ENCODE measurements at places on chromosomes 1 and 21.

DNA sequence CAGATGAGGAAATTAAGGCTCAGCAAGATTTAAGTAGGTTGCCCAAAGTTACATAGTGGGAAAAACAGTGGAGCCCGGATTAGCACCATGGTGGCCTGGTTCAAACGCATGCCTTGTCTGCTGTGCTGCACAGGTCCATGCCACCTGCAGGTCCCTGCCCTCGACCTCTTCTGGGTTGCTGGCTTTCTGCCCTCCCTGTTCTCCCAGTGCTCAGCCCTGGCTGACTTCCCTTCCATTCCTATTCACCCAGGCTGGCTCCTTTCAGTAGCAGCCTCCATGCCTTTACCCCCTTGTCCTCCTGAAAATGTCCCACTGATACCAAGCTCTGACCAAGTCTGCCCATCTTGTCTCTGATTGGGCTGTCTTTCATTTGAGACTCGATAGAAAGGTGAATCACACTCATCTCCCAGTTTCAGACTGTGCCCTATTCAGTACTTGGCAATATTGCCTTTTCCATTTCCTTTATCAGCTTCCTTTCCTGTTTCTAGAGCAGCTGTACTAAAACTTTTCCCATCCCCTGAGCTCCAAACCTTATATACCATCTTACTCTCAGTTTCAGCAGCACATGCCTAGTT lies 75.8 kb downstream of the ST3GAL3 start:
- DNase-seq = no peak

- DNase-seq = no peak
Observed at GRCh38 chr1:44406737-44407429, 1.8 kb downstream of the RNF220 start.

- peak; percentile 40 for DNase-seq
Observed at GRCh38 chr1:28028873-28029654, 59.3 kb downstream of the EYA3 start.

- DNase-seq = no peak
Observed at GRCh38 chr1:8285103-8285502, 32.8 kb upstream of the SLC45A1 start.

- no peak for DNase-seq
Observed at GRCh38 chr1:243503155-243503554, 247.3 kb downstream of the SDCCAG8 start.

GRCh38 chr21:21730512-21730911 lies 732.3 kb downstream of the NCAM2 start:
- peak; percentile 47 for DNase-seq

GRCh38 chr1:244735404-244735803 lies 82.5 kb downstream of the DESI2 start:
- peak; percentile 10 for DNase-seq

DNA sequence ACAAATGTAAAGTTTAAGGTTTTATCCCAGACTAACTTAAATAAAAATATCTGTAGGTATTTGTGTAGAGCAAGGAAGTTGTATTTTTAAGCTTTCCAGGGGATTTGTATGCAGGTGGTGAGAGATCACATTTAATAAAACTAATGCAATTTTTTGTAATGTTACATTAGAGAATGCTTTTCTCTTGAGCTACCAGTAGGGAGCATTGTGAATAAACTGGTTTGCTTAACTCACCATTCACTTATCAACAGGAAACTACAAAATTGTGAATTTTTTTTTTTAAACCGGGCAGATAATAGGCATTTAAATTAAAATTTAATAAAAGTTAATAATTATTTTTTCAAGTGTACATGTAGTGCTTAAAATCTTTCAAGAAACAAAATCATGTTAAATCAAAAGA lies 78.6 kb downstream of the IVNS1ABP start:
- peak; percentile 36 for DNase-seq

GRCh38 chr21:23607782-23608431 lies 1999.4 kb downstream of the MRPL39 start:
- no peak for DNase-seq

DNA sequence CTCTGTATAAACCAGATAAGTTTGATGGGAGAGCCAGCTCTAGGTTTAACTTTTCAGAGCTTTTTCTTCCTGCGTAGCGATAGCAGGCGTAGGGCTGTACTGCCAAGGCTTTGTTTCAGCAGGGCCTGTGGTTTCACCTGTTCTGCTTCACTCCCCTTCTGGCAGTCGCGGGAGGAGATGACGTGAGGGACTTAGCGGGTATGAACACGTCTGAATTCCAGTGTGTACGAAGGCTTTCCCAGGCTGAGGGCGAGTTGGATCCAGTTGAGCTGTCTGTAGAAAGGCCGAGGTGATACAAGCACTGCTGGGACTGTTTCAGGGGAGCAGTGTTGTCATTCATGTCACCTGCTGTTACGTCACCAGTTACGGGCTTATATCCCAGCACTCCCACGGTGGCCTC lies 21.2 kb downstream of the PEX14 start:
- no peak for DNase-seq

DNA sequence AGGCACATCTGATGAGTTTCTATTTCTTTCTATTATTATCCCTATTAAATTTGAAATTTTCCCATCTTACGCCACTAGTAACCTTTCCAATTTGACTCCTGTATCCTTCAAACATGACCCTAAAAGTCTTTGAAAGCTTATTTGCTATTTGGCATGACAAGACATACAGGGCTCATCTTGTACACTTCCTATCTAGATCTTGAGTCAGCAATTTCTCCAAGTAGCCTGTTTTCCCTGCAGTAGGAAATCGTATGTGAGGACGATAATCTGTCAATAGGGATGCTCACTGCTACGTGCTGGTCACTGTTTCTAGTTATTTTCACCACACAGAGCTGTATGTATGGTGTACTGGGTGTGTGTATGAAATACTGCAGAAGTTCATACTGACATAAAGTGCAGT lies 142.7 kb downstream of the CDC42BPA start:
- no peak for DNase-seq

- no peak for DNase-seq
Observed at GRCh38 chr1:235935235-235936225, 68.8 kb upstream of the LYST start.

DNA sequence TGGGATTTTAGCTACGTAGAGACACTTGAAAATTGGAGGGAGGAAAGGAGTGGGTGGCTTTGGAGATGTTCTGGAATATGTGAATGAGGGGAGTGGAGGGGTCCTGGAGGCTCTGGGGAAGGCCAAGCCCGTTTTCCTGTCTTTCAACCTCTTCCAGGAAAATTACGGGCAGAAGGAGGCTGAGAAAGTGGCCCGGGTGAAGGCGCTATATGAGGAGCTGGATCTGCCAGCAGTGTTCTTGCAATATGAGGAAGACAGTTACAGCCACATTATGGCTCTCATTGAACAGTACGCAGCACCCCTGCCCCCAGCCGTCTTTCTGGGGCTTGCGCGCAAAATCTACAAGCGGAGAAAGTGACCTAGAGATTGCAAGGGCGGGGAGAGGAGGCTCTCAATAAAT lies 442 bp upstream of the RUSC1 start:
- DNase-seq = no peak

DNA sequence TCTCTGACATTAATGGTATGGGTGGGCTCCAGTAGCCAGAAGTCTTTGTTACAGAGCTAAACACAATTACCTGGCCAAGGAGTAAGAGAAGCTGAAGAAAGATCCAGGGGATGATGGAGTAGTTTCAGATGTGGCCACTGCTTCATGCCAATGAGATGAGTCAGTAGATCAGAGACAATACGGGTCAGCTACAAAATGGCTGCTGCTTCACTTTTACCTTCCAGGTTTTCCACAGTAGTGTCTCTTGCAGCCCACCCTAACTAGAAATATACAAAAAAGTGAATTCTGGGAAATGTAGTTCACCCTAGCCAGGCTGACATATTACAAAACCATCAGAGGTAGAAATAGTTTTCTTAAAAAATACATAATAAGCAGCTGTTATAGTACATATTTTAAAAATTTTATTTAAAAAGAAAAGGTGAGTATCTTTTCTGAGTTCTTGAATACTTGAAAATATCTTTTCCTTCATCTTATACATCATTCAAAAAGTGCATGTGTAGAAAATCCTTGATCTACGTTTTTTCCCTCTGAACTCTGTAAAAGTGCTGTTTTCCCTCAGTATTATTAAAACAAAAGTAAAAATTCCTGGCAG lies 36.1 kb downstream of the LRIF1 start:
- no peak for DNase-seq

DNA sequence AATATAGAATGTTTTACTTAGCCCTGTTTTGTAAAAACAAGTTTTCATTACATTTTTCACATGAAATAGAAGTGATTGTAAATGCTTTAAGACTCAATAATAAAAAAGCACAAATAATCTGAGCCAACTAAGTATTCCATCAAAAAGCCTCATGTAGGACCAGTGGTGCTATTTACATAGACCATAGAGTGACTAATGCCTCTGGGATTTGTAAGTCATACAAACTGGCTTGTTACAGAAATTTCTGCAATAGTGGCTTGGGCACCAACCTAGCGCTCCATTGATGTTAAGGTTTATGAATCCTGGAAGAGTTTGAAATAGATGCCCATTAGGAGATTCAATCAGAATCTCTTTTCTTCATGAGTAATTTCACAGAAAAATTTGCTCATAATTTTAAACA lies 31.9 kb downstream of the ZMYM1 start:
- peak; percentile 70 for DNase-seq

DNA sequence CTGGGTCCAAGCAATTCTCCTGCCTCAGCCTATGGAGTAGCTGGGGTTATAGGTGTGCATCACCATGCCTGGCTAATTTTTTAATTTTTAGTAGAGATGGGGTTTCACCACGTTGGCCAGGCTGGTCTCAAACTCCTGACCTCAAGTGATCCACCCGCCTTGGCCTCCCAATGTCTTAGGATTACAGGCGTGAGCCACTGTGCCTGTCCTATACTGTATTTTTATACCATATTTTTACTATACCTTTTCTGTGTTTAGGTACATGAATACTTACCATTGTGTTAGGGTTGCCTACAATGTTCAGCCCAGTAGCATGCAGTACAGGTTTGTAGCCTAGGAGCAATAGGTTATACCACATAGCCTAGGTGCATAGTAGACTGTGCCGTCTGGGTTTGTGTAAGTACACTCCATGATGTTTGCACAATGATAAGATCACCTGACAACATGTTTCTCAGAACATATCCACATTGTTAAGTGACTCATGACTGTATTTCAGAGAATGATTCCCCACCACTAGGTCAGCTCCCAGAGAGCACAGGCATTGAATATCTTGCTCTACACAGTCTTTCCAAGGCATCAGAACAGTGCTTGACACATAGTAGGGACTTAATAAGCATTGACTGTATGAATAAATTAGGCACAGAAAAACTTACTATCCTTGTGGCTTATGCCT lies 6.0 kb upstream of the CITED4 start:
- DNase-seq = peak; percentile 46

GRCh38 chr1:13967707-13968106 lies 267.7 kb downstream of the PRDM2 start:
- DNase-seq = no peak

DNA sequence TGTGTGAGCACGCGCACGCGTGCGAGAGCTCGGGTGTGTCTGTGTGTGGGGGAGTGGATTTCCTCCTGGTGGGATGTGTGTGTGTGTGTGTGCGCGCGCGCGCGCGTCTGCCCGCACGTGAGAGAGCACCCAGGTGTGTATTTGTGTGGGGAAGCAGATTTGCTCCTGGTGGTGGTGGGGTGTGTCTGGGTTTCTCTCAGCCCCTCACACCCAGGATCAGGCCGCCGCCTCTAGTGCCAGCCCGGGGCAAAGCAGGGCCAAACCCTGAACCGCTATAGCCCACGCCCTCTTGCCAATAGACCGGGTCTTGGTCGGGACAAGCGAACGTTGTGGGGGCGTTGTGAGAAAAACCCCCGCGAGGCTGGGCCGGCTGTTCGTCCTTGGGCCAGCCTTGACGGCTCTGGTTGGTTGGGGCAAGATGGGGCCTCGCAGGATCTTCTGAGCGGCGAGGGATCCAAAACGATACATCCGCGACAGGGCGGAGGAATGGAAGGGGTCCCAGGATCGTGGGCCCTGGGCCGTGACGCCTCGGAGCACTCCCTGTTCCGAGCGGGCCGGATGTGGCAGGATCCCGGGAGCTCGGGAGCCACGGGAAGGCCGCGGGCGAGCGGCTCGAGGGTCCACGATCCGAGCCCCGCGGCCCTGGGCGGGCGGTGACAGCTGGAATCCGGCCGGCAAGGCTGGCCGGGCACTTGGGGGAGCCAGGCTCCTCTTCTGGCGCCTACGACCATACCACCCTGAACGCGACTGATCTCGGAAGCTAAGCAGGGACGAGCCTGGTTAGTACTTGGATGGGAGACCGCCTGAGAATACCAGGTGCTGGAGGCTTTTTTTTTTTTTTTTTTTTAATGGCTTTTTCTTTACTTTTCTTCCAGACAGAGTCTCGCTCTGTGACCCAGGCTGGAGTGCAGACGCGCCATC lies 68.2 kb downstream of the RNF187 start:
- no peak for DNase-seq

DNA sequence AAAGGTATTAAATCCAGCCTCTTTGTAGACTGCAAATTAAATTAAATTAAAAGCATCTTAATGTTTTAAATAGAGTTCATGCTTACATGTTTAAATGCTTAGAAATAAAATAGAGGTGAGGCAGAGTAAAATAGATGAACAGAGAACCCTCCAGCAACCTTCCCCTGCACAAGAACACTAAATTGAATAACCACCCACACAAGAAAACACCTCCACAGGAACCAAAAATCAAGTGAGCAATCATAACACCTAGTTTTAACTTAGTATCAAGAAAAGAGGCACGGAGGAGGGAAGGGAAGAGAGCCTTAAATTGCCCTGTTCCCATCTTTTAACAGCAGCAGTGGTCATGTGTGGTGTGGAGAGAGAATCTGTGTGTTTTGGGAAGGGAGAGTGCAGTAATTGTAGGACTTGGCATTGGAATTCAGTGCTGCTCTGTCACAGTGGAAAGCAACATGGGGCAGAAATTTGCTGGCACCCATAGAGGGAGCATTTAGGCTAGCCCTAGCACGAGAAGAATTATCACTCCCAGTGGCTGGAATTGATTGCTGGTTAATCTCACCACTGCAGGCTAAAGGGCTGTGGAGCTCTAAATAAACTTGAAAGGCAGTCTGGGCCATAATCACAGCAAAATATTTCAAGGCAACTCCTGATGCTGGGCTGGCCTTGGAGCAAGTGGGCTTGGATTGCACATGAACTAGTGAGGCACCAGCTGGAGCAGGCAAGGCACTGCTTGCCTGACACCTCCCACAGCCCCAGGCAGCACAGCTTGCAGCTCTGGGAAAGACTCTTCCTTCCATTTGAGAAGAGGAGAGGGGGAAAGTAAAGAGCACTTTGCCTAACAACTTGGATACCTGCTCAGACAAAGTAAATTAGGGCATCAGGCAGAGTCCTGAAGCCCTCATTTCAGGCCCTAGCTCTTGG lies 1478.8 kb downstream of the NCAM2 start:
- no peak for DNase-seq

- DNase-seq = peak; percentile 27
Observed at GRCh38 chr21:45838634-45839033, 142.9 kb upstream of the COL6A1 start.

GRCh38 chr1:231527586-231528171 lies 790 bp upstream of the TSNAX start:
- DNase-seq = no peak

GRCh38 chr1:66351478-66351877 lies 182.5 kb upstream of the SGIP1 start:
- DNase-seq = peak; percentile 75

- DNase-seq = peak; percentile 71
Observed at GRCh38 chr1:24786191-24786590, 40.9 kb downstream of the CLIC4 start.

- no peak for DNase-seq
Observed at GRCh38 chr1:202568826-202569225, 141.4 kb downstream of the SYT2 start.
